Fibroblast of the aortic adventitia (primary cell): ENCODE measurements at places on chromosomes 1 and 21.

- DNase-seq = no peak
Observed at GRCh38 chr1:58396150-58396549, 150.4 kb downstream of the OMA1 start.

DNA sequence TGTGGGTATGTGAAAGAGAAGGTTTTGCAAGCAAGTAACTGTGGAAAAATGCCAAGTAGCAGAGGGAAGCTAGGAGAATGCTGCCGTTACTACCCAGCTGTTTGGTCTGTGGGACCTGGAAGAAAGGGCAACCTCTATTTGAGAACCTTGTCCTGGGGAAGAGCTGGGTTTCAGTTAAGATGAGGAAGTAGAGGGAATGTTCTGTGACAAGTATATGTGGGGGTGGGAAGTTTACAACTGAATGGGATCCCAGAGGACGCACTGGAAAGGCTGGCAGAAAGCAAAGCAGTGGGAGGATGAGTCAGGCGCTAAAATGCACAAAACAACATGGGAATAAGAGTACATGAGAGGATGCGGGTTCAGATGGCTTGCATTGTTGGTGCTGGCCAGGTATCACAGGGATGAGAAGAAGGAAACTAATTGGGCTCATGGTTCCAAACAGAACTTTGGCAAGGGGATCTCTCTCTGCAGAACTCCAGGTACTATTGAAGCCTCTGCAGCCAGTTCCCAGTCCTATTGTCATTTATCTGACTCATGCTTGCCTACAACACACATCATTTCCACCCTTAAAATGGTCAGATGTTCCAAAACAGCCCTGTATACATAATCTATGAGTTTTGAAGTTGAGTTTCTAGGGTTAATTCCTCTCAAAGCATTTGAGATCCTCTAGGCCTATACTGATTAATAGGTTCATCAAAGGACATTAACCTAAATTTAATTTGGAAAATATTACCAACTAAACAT, 88.5 kb upstream of the VAV3 start:
- DNase-seq = peak; percentile 16

- DNase-seq = peak; percentile 63
Observed at GRCh38 chr1:235843461-235843961, 23.2 kb downstream of the LYST start.

DNA sequence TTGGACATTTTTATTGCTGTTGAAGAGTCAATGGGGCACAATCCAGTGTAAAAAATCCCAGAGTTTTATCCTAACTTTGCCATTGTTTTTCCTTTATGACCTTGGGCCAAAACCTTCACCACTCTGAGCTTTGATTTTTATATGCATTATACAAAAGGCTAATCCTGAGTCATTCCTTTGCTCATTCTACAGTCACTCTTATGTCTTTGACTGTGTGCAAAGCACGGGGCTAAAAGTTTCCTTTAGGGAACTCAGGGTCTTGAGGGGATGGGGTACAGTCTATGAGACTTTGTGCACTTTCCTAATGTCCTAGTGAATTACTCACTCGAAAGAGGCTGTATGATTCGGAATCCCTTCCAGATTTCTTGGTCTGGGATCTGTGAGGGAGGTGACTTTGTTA, 543.2 kb upstream of the CAMK1G start:
- peak; percentile 3 for DNase-seq

- no peak for DNase-seq
Observed at GRCh38 chr1:67741736-67742135, 56.7 kb downstream of the GADD45A start.

- no peak for DNase-seq
Observed at GRCh38 chr1:44650159-44650831, 24.0 kb downstream of the TMEM53 start.
